ENCODE measurements at places on chromosomes 1 and 21.
A peak's percentile ranks its signal among the peaks of the same experiment; 100 is the strongest.

DNA sequence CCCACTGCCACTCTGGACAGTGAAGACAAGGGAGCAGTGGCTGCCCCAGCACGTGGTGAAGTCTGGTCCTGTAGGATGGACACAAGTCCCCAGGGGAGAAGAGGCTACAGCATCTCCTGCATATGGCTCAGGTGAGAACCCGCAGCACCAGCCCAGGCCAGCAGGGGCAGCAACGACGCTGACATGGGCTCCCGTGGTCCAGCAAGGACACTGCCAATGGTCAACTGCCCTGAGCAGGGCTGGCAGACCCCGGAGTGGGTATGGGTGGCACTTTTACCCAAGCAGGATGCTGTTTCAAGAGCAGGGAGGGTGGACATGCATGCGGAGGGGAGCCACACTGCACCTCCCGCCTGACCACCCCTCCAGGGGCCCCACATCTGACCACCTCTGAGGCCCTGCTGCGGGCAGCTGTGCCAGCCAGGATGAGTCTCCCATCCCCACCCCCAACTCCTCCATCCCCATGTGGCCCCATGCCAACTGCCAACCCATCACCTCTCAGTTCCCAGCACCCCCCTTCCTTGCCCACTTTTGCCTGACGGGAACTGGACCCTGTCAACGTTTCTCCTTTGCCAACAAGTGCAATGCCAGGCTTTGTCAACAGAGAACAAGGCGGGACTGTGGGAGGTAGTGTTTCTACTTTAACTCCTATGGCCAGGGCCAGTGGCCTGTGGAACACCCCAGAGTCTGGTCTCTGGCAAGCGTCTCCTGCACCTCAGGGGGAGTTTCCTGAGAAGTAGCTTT, 8.6 kb downstream of the MORN1 start:
- no peak for DNase-seq

GRCh38 chr1:182299728-182300616, 91.6 kb downstream of the GLUL start:
- no peak for DNase-seq

- no peak for DNase-seq
Measured at GRCh38 chr1:244965185-244966030, 101.1 kb upstream of the HNRNPU start.

DNA sequence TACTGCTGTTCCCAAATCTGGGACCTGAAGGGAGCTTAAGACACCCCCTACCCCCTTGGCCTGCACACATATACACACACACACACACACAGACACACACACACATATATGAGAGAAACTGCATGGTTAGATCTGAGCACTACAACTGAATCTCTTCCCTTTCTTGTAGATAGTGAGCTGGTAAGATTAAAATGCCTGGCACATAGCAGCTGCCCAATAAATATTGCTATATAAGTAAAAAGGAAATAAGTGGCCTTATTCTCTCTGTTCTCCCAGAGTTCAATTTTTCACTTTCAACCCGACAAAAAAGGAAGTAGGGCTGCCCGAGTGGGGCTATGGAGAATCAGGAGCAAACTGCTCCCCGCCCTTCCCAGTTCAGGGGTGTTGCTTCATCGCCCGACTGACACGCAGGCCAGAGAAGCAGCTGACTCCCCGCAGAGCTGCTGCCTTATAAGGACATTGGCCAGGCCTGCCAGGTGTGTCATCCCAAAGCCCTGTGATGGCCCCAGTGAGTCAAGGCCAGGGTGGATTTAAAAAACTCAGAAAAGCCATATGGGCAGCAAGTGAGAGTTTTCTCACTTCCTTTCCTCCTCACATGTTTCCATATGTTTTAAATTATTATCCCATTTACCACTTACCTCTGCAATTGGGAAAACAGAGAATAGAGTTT, 106.5 kb upstream of the SLC44A3 start:
- no peak for DNase-seq

DNA sequence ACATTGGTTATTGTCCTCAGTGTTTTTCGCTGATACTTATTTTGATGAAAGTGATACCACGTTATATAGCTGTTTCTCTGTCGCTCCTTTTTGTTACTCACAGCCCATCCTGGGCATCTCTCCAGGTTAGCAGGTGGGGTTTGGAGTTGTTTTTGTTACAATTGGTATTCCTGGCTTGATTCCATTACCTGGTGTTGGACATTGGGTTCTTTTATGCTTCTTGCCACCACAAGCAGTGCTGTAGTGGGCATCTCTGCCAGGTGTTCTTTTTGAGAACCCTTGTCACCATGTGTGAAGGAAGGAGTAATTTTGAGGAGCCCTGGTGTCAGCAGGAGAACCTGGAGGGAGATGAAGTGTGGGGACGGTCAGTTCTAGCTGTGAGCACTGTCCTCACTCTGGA, 47.5 kb upstream of the PWP2 start:
- peak; percentile 14 for DNase-seq

GRCh38 chr1:231460614-231461013, 38.5 kb upstream of the EGLN1 start:
- no peak for DNase-seq

DNA sequence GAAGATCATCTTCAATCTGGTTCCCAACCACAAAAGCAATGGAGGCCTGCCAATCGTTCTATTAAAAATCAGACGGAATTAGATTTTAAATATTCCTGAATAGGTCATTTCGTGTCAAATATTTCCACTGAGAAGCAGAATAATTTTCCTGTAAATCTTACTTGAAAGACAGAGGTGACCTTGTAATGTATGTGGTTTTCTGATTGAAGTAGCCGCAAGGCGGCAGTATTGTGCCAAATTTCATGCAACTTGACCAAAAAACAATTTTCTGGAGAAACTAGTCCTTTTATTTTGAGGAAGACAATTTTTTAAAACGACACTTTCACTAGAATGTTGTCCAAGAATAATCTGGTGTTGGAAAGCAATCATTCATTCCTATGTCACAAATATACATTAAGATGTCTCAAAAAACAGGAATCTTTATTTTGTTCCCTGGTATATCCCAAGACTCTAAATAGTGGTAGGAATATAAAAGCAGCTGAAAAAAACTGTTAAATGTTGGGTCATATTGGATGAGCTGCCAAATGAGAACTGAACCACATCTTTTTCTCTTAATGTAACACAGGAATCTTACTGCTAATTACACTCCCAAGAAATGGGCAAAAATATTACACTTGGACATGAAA, 33.6 kb downstream of the SPAG17 start:
- no peak for DNase-seq

DNA sequence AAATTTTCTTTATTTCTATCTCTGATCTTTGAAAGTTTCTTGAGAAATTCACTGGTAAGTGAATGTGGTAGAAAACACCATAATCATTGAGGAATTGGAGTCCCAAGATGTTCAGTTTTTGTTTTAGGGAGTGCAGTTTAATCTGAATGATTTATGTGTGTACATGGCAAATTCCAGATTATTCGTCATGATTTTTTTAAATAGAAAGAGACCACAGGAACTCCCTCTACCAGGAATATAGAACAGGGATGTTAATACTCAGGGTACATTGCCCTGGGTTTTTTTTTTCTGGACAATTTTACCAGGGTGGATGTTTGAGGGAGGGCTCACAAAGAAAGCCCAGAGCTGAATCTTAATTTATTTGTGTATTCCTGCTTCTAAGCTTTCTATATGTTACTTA, 109.0 kb downstream of the VPS13D start:
- no peak for DNase-seq

DNA sequence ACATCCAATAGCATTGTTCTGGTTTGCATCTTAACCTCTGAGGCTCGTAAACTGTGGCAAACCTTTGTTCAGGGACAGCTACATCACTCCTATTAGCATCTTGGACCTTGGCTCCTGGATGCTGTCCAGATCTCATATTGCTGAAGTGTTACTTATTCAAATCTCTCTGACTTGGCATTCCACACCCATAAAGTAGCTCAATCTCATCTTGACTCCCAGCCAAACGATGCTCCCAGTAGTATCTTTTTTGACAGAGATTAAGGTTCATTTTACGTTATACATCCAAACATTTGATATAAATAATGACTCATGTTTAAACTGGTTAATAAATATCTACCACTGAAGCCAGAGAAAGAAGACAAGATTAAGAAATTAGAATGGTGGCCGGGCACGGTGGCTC, 4.4 kb upstream of the FLVCR1 start:
- DNase-seq: no peak

DNA sequence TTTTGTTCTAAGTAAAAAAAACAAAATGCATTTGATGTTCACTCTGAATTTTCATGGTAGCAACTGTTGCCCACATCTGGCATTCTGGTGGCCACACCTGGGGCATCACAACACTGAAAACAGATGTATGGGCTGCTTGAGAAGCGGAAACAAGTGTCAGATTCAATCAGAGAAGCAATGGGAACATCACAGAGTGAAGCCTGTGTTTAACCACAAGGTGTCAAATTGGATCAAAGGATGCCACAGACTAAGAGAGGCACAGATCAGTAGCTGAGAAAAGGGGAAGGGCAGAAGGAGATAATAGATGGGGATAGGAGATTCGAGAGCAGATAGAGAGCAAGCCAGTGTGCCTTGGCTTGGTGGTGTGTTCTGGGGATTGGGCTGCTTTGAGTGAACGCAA, 49.8 kb upstream of the MTF2 start:
- no peak for DNase-seq

GRCh38 chr1:170596701-170597100, 64.7 kb downstream of the GORAB start:
- DNase-seq: no peak

- DNase-seq: no peak
Measured at GRCh38 chr1:76547916-76548315, 319.4 kb upstream of the ST6GALNAC5 start.

- DNase-seq: no peak
Measured at GRCh38 chr1:192453360-192453992, 122.1 kb upstream of the RGS1 start.

GRCh38 chr1:96882096-96882495, 160.5 kb downstream of the PTBP2 start:
- DNase-seq: no peak

- DNase-seq: no peak
Measured at GRCh38 chr1:228818928-228819630, 83.8 kb downstream of the RHOU start.

DNA sequence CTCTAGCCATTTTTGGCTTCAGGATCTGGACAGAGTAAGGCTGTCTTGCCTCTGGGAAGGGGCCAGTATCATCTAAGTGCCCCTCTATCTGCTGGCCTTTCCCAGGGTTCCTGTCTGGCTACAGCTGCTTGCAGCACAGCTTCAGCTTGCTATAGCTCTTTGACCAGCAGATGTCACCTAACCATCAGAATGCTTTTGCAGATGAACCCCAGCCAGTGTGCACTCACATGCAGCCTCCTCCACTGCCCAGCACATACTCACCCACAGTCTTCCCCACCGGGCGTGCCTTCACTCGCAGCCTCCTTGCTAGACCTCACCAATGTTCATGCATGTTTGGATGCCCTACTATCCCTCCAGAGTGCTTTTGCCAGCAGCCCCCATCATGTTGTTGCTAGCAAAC, 769.0 kb downstream of the BRINP3 start:
- DNase-seq: no peak

DNA sequence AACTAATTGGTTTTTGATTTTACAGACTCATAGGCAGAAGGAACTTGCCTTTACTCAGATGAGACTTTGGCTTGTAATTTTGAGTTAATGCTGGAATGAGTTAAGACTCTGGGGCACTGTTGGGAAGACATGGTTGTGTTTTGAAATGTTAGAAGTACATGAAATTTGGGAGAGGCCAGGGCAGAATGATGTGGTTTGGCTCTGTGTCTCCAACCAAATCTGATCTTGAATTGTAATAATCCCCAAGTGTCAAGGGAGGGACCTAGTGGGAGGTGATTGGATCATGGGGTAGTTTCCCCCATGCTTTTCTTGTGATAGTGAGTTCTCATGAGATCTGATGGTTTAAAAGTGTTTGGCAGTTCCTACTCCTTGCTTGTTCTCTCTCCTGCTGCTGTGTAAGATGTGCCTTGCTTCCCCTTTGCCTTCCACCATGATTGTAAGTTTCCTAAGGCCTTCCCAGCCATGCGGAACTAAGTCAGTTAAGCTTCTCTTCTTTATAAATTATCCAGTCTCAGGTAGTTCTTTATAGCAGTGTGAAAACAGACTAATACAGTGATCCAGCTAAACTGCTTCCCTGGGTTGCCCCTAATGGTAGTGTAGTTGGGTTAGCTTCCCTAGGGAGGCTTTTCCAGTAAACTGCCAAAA, 10.2 kb downstream of the CPT2 start:
- DNase-seq: no peak

DNA sequence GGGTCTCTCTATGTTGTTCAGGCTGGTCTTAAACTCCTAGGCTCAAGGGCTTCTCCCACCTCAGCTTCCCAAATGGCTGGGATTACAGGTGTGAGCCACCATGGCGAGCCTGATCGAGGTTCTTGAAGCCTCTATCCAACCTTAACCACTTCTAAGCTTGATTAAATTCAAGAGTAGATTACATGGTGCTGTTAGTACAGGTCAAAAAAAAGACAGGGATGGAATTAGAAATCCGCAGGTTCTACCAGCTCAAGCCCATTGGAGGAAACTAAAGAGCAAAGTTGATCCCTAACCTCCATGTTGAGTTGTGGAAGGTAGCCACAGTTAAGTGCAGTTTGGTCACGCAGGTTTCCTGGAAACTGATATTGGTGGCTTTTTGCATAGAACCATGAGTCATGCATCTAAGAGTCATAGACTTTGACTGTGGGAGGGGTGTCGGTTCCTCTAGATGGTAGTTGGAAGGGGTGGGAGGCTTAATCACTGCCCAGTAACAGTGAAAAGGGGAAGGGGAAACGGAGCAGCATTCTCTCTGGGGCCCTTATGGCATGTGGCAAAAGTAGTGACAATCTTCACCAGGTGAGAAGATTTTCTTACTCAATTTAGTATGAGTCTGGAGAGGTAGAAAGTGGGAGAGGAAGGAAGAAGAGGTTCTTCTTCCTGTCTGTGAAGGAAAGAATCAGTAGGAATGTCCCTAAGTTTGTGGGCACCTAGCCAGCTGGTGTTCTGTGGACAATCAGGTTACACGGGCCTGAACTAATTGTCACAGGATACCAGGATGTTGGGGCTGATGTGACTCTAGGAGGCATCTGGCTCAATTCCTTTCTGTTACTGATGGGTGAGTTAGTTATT, 7.0 kb downstream of the CD53 start:
- no peak for DNase-seq

All from cerebellar nuclear complex (tissue), 1 donor.